ENCODE measurements at places on chromosomes 6 and 20.

DNA sequence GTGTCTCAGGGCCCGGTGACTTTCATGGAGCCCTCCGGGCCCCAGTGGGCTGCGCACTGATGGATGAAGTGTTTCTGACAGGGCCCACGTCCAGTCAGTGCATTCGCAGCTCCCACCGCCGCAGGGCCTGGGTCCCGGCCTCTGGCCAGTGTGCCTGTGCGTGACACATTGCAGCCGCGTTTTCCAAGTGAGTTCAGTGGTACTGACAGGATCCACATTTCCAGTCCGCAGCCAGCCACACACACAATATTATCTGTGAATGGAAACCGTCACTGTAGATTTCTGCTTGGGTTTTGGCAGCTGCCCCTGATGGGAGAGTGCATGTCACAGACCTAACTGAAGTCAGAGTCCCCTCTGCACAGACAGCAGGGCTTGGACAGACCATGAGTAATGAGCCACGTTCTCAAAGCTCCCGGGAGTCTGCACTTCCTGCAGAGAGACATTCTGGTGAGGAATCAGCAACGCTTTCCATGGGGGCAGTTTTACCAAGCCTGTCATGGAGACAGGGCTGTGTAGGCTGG is 171.4 kb downstream of the MYLK4 start:
- no peak for DNase-seq

DNA sequence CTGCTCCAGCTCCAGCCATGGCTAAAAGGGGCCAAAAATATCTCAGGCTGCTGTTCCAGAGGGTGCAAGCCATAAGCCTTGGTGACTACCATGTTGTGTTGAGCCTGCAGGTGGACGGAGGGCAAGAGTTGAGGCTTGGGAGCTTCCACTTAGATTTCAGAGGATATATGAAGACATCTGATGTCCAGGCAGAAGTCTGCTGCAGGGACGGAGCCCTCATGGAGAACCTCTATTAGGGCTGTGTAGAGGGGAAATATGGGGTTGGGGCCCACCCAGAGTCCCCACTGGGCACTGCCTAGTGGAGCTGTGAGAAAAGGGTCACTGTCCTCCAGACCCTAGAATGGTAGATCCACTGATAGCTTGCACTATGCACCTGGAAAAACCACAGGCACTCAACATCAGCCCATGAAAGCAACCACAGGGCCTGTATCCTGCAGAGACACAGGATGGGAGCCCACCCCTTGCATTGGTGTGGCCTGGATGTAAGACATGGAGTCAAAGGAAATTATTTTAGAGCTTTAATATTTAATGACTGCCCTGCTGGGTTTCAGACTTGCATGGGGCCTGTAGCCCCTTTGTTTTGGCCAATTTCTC is 70.5 kb downstream of the NINL start:
- no peak for DNase-seq

GRCh38 chr6:170007468-170008293 is 256.3 kb downstream of the ERMARD start:
- DNase-seq = no peak

DNA sequence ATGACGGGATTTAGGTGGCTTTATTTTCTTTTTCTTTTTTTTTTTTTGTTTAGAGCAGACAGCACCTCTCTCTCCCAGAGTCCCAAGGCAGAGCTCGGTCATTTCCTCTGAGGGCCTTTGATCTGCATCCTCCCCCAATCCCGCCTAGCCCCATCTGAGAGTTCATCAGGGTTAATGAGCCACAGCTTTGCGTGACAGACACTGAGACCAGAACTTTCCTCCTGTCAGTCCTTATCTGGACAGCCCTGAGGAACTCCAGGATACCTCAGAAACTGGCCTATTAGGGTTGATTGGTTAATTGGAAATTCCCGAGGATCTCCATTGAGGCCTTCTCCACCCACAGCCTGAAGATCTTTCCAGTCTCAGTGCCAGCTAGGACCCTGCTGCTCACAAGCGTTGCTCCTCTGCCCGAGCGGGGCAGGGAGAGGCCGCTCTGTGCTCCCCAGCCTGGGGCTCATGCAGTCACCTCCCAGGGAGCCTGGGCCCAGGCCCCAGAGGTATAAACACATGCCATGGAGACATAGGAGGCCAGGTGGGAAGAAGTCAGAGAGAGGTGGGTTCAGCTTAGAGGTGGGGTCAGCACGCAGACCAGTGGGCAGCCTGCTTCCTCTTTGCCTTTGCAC is 1.4 kb upstream of the LRRN4 start:
- DNase-seq = no peak

DNA sequence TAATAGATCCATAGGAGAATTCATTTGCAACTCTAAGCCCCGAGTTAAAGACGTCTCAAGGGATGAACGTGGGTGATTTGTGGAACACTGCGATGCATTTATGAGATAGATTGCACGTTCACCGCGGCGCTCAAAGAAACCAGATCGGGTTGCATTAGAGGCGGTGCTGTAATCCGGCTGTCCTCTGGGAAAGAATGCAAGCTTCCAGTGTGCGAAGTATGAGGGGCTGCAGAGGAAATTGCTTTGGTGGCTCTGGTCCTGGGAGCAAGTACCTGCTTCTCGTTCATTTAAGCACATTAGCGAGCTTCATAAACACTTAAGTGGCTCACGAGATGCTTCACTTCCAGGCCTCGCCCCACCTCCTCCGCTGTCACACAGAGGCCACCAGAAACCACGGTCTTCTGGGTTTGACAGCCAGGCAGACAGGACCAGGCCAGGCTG is 182.3 kb downstream of the CDH4 start:
- no peak for DNase-seq

- no peak for DNase-seq
Observed at GRCh38 chr6:88266126-88266525, 100.0 kb upstream of the CNR1 start.

- DNase-seq = no peak
Observed at GRCh38 chr6:140623498-140623897, 1249.0 kb upstream of the CITED2 start.

GRCh38 chr6:70651326-70651905 is 16.3 kb upstream of the SMAP1 start:
- no peak for DNase-seq

All from brain pericyte (primary cell).